Fibroblast of skin of left quadriceps (primary cell): ENCODE measurements at places on chromosomes 5 and 9.

DNA sequence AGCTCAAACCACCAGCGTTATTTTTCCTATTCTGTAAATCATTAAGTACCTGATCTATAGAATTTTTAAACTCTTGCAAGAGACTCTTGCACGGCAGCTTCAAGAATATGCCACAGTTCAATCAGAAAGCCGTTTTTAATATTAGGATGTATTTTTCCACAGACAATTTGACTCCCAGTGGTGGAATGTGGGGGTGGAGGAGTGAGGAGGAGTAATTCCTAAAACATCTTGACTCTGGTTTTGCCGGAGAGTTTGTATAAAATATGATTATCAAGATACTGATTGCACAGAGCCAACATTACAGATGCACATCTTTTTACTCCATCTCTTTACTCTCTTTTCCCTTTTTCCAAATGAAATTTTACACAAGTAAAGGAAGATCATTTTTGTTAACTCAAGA is 288.3 kb downstream of the ENC1 start:
- DNase-seq = no peak

GRCh38 chr9:110710420-110710819 is 41.8 kb downstream of the MUSK start:
- no peak for DNase-seq

DNA sequence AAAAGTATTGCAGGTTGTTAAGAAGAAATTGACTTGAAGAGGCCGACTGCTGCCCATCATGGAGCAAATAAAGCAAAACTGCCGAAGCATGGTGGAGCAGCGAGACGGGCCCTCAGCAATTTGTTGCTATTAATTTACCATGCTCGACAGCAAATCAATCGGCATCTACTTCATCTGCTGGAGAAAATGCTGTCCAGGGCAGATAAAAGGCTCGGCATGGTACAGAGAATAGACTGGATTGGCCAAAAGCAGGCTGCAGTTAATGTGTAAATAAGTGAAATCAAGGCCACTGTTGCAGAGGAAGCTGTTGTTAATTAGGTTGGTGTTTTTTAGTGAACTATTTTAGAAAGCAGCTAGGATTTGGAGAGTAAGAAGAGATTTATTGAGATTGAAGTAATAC is 8.3 kb downstream of the TLE4 start:
- DNase-seq = no peak

DNA sequence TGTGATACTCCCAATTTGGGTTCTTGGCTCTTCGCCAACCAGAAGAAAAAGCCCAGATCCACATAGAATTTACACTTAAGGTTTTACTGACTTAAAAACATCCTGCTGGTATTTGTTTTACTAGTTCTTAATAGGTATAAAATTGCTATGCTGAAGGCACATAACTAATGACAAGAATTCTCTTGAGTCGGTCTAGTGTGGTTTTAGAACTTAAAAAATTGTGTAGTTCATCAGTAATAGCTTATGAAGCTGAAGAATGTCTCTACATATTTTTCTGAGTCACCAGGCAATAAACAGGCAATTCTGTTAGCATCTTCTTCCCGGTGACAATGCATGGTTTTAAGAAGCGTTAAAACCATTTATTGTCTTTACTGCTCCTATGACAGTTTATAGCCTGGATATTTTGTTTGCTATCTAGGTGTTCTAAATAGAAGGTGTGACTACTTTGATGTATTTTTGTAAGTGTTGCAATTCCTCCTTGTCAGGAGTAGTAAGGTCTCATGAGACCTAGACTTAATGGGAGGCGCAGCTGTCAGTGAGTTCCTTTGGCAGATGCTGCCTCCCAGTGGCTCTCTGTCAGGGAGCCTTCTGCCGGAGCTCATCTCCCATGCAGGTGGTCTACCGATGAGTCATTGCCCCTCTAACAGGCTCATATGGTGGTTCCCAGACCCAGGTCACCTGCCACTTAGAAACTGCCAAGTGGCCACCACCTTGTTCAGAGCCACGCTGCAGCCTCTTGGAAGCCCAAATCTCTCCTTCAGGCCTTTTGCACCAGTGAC is 173.8 kb downstream of the MAST4 start:
- no peak for DNase-seq

GRCh38 chr5:67802766-67803165 is 412.8 kb upstream of the PIK3R1 start:
- DNase-seq = no peak

DNA sequence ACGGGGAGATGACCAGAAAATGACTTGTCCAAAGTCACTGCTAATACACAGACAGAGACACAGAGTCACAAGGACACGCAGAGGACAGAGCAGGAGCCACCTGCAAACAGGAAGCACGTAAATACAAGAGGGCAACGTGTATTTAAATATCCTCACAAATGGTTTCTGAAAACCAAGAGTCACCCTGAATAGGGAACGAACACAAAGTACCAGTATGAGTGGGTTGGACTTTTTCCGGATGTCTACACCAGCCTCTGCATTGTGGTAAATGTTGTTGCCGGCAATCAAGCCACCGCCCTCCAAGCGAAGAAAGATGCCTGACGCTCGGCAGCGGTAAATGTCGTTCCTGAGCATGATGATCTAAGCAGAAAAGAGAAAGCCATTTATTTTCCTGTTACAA is 44.5 kb downstream of the FBXO10 start:
- DNase-seq = no peak

DNA sequence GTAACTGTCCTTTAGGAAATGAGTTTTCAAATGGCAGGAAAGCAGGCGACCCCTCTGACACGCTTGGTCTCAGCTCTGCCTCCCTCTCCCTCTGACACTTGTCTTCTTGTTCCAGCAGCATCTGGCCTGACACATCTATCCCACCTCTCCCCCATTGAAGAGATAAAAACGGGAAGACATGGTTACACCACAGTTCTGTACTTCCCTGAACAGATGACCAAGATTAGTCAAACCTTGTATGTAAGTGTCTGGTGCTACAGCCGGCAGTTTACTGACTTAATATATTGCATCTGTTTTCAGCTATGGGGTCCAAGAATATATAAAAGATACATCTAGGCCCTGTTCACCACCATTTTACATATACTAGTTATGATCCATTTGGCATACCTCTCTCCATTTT is 29.6 kb upstream of the MLLT3 start:
- no peak for DNase-seq

- no peak for DNase-seq
Observed at GRCh38 chr5:16534280-16534679, 68.7 kb upstream of the ZNF622 start.

- no peak for DNase-seq
Observed at GRCh38 chr5:5181650-5182324, 41.7 kb downstream of the ADAMTS16 start.

GRCh38 chr5:74736759-74737158 is 30.2 kb downstream of the GFM2 start:
- DNase-seq = no peak

GRCh38 chr5:129630101-129630500 is 117.8 kb upstream of the MINAR2 start:
- peak; percentile 76 for DNase-seq

DNA sequence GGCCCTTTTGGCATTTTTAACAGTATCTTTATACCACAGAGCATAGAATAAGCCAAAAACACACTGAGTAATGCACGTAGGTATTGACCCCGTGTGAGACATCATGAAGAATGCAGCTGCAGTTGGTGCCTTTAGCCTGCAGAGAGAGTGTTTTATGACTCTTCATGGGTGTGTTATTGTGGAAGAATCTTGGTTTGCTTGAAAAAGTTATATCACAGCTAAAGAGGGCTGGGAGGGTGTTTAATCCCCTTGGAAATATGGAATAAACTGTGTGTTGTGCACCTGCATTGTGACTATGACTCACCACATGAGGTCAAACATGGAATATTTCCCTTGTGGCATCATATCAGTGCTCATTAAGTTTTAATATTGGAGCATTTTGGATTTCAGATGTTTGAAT is 458.7 kb downstream of the CDH9 start:
- DNase-seq = no peak

DNA sequence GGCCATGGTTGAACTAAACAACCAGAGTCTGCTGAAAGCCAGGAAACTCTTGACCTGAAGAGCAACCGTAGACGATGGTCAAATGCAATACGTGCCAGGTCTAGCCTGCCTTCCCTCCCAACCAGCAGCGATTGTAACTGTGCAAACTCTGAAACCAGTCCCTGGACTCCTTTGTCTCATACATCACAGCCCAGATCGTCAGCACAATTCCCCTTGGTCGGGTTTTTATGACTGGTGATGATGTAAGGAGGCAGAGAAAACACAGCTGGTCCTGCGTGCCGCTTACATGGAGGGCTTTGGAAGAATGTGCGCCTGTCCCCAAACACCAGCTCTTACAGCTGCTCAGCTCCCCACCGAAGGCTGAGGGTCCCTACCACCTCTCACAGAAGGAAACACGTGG is 24.6 kb downstream of the SMIM23 start:
- no peak for DNase-seq

DNA sequence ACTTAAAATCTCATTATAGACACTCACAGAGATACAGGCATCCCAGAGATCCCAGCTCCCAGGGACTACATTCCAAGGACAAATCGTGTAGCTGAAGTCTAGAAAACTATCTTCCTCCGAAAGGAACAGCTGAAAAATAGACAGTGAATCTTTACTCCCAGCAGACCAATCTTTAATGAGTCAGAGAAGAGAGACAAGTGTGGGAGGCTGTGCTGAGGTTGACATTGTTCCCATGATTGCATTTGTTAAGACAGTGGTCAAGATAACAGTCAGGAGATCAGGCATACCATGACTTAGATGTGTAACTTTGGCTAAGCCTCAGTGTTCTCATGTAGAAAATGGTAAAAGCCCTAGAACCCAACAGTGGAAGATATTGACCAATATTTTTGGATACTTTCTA is 120.7 kb downstream of the PAPPA start:
- DNase-seq = no peak

GRCh38 chr5:52822437-52822836 is 34.7 kb downstream of the ITGA1 start:
- DNase-seq = no peak

DNA sequence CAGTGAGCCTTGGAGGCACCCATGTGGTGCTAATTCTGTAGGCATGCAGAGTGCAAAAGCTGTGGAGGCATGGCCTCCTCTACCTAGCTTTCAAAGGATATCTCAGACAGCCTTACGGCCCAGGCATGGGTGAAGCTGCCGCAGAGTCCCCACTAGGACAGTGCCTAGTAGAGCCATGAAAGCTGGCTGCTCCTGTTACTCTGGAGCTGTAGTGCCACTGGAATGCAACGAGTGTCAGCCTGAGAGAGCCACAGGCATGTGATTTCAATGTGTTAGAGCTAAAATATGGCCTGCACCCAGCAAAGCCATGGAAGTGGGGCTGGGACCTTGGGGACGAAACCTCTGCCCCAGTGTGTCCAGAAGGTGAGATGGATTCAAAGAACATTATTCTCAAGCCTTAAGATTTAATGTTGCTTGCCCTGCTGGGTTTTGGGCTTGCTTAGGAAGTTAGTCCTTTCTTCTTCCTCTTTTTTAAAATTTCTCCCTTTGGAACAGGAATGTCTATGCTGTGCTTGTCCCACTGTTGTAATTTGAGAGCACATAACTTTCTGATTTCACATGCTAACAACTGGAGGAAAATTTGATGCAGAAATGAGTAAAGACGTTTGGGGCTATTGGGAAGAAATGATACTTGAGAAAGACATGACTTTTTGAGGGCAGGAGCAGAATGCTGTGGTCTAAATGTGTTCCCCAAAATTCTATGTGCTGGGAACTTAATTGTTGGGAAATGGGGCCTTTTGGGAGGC is 298.4 kb downstream of the PSAT1 start:
- DNase-seq = no peak

DNA sequence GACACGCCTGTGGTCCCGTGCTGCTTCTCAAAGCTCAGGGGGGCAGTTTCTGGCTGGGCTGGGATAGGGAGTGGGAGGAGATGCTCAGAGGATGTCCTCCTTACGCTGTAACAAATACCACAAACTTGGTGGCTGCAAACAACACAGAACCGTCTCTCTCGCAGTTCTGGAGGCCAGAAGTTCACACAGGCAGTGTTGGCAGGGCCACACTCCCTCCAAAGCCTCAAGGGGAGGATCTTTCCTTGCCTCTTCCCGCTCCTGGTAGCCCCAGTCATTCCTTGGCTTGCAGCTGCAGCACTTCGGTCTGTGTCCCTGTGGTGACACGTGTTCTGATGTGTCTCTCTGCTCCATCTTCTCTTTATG is 10.4 kb upstream of the ORM1 start:
- DNase-seq = no peak

DNA sequence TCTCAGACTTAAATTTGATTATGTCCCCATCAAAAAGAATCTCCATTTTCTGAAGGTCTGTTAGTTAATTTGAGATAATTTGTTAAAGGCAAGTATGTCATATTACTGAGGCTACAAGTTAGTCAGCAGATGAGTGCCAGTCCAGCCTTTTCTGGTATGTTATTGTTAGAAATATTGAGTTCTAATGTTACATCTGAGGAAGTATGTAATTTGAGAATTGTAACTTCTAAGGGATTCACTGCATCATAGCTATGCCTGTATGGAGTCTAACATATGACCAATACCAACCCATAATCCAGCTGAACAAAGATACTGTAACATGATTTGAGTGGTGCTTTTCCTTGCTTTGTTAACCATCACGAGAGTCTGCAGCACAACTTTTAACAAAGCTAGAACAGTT is 13.9 kb downstream of the SLC23A1 start:
- no peak for DNase-seq

GRCh38 chr9:3549225-3549624 is 23.4 kb upstream of the RFX3 start:
- DNase-seq = no peak

DNA sequence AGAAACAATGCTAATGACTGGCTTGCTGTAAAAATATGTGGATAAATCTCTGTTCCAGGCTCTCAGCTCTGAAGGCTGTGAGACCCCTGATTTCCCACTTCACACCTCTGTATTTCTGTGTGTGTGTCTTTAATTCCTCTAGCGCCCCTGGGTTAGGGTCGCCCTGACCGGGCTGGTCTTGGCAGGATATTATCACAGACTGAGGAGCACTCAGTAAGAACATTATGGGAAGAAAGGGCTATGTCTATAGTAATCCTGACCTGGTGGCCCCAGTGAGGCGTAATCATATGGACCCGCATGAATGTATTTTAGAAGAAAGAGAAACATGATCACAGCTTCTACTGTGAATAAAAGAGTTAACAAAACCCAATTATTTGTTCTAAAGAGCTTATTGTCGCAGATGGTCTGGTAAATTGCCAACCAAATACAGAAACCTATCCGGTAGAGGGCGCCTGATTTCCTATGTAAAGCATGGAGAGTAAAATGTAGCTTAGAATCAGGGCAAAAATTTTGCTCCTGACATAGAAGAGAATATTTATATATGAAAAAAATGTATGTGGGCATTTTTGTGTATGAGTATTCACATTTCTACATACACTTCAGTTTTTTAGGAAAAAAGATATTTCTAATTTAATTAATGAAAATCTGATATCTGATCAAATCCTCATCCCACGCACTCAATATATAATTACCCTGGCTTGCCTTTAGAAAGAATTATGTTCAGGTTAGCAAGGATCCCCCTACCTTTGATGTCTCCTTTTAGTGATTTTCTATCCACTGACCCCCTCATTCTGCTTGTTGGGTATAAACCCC is 5.8 kb upstream of the IFNA1 start:
- DNase-seq = peak; percentile 52

- peak; percentile 66 for DNase-seq
Observed at GRCh38 chr9:81789721-81790120, 100.4 kb upstream of the TLE1 start.

- DNase-seq = no peak
Observed at GRCh38 chr9:32783168-32783891, at the start of gene TMEM215. Gene TMEM215 (plus strand): TSS chr9:32783540. CDS start chr9:32784184, 644 bp downstream.

GRCh38 chr5:179516221-179516620 is 34.1 kb upstream of the RUFY1 start:
- no peak for DNase-seq

- peak; percentile 50 for DNase-seq
Observed at GRCh38 chr9:116141864-116142561, 11.6 kb upstream of the PAPPA start.
